SW 1271 (cell line): ENCODE measurements at places on chromosomes 1 and 21.

GRCh38 chr1:165259706-165260428 lies 96.6 kb downstream of the LMX1A start:
- no peak for DNase-seq

- DNase-seq, result no peak
Measured at GRCh38 chr1:232319518-232320210, 310.3 kb downstream of the SIPA1L2 start.

DNA sequence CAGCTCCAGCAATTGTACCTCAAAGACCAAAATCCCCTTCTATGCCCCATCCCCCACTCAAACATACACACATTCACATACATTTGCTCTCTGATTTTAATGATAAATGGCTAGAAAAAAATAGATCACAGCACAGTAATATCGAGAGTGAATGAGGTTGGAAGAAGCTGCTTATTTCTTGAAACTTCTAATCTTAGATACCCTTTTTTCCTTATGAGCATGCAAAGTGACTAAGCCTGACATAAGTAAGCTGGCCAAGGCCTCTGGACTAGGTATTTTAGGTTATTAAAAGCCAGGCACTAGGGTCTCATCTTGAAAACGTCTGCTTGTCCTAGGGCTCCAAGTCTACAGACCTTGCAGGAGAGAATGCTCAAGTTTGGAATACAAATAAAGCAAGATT lies 133.6 kb downstream of the TGFBR3 start:
- DNase-seq, result no peak

- no peak for DNase-seq
Measured at GRCh38 chr1:232610192-232610901, 19.6 kb downstream of the SIPA1L2 start.

GRCh38 chr1:56799605-56800400 lies 19.4 kb downstream of the FYB2 start:
- no peak for DNase-seq

- DNase-seq, result peak; percentile 44
Measured at GRCh38 chr1:51558375-51558924, 39.4 kb upstream of the EPS15 start.

DNA sequence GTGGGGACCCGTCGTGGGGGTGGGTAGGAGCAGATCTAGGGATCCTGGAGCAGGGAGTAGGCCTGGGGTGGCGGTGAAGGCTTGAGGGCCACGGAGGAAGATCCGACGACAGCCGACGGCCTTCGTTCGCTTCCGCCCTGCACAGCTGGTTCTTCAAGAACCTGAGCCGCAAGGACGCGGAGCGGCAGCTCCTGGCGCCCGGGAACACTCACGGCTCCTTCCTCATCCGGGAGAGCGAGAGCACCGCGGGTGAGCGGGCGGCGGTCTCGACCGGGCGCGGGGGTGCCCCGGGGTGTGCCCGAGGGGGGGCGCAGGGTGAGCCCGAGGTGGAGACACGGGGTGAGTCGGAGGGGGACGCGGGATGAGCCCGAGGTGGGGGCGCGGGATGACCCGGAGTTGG lies 16.5 kb upstream of the HDAC1 start:
- no peak for DNase-seq

DNA sequence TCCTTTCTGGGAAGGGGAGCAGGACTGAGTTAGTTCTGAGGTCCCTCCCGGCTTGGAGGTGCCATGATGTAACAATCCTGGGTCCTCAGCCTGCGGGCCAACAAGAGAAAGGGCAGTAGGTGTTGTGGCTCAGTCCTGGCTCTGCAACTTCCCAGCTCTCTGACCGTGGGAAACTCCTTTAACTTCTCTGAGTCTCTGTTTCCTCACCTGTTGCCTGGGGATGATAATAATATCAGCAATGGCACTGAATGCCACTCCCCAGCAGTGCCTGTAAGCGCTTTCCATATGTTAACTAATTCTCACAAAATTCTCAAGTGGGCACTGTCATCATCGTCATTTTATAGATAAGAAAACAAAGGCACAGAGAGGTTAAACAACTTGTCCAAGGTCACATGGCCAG lies 2.3 kb downstream of the PADI3 start:
- no peak for DNase-seq

DNA sequence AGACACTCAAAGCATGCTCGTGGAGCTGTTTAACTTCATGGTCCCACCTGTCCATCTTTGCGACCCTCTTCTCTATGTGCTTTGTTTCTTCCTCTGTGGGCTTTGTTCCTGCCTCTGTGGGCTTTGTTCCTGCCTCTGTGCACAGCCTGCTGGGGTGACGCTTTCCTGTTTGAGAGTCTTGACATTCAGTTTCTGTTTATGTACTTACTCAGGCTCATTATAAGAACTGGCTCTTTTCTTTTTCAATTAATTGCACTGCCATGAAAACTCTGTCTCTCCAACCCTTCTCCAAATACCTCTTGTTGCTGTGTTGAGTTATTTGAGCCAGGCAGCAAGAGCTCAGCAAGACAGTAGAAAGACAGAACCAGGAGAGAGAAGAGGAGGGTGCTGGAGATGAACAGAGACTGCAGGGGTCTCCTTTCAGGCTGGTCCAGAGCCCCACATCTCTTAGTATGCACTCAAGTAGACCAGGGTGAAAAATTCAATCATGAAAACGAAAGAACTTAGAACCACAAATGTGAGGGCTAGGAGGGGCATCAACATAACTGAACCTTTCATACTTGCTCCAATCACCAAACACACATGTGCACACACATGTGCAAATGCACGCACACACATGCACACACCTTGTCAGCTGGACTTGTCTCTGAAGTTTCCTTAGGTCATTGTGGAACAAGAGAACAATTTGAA lies 88.3 kb upstream of the SGIP1 start:
- DNase-seq, result no peak

- no peak for DNase-seq
Measured at GRCh38 chr21:41965461-41966013, 11.7 kb upstream of the C2CD2 start.

GRCh38 chr1:16984717-16985116 lies 4.3 kb upstream of the MFAP2 start:
- no peak for DNase-seq

DNA sequence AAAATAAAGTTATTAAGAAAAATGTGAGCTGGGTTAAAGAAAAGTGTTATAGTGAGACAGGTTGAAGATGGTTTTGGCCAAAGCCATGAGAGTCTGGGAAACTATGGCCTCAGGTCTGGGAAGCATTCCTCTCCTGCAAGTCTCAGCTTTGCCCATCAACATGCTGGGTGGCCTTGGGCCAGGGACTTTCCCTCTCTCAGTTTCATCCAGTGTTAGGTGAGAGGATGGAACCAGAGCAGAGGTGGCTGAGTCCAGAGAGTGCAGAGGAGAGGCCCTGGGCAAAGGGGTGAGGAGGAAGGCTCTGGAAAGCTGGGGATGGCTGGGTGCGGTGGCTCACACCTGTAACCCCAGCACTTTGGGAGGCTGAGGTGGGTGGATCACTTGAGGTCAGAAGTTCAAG lies 10.5 kb downstream of the PADI2 start:
- no peak for DNase-seq

GRCh38 chr1:116806245-116806644 lies 52.0 kb downstream of the CD2 start:
- DNase-seq, result no peak

DNA sequence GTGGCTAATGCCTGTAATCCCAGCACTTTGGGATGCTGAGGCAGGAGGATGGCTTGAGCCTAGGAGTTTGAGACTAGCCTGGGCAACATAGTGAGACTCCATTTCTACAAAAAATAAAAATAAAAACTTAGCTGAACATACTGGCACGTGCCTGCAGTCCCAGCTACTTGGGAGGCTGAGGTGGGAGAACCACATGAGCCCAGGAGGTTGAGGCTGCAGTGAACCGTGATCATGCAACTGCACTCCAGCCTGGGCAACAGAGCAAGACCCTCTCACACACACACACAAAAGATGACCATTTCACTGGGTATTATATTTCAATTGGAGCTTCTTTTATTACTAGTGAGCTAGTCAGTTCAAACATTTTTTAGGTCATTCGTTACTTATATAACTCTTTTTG lies 116.9 kb upstream of the SLC35F3 start:
- DNase-seq, result no peak

DNA sequence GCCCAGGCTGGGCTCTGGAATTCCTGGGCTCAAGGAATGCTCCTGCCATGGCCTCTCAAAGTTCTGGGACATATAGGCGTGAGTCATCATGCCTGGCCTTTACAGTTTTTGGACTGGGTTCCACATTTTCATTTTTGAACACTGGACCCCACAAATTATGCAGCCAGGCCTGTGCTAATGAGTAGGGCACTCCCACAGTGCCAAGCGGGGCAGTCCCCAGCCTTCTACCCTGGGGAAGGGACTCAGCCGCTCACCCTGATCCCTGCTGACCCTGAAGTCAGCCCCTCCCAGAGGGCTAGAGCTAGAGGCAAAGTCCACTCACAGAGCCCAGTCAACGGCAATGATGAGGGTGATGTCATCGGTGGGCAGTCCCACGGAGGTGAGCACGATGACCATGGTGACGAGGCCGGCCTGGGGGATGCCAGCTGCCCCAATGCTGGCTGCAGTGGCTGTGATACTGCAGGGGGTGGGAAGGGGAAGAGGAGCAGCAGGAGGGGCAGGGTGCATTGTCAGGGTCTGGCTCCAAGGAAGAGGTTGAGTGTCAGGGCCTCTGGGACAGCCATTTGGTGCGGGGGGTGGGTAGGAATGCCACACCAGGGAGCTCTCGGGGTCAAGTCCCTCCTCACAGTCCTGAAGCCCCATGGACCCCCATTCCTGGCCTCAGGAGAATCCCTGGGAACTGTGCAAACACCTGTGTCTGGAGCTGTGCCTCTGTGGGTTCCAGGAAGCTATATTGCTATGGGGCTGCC lies 27.6 kb downstream of the PODN start:
- no peak for DNase-seq

- no peak for DNase-seq
Measured at GRCh38 chr1:8122477-8123407, 96.6 kb upstream of the ERRFI1 start.
